ENCODE measurements at places on chromosomes 5 and 9. TPM values are rescaled to one million over a fixed set of nuclear protein-coding genes. Genes with fewer than 3 reads are reported as not detected.

Gene VCAN
- total RNA-seq: 234 TPM

Gene SPATA31A3
- not detected for total RNA-seq

Gene GDA
- total RNA-seq: 12.3 TPM

- DNase-seq: no peak
Observed at GRCh38 chr5:24850926-24851486, 206.2 kb upstream of the CDH10 start.

DNA sequence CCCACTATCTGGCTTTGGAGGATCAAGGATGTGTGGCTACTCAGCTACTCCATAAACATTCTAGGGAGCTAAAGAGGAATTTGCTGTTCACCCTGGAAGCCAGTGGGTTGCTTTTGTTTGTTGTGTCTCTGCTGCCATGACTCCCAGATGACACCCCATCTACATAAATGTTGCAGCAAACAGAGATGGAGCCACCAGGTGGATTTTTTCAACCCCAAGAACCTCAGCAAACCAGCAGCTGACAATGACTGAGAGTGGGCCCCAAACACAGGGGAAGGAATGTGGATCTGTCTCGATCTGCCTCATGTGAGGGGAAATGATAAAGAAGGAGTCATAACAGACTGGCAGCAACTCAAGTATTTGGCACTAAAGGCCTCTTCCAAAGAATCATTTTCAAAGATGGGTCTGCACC lies 132.7 kb upstream of the TNC start:
- DNase-seq: no peak

DNA sequence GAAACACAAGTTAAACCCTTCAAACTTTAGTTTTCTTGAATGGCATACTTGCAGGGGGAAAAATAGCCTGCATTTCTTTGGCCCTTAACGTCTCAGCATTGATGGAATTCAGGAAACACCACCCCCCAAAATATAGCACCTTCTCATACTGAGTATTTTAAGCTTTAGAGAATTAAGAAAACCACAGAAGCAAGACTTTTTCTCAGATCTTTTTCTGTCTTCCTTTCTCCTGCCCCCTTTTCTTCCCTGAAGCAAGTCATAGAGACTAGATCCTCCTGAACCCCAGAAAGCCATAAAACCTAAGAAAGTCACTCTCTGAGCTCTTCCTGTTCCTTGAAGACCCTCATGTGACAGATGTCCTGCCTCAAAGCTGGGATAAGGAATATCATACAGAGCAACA lies 1069.9 kb downstream of the EFNA5 start:
- DNase-seq: no peak

DNA sequence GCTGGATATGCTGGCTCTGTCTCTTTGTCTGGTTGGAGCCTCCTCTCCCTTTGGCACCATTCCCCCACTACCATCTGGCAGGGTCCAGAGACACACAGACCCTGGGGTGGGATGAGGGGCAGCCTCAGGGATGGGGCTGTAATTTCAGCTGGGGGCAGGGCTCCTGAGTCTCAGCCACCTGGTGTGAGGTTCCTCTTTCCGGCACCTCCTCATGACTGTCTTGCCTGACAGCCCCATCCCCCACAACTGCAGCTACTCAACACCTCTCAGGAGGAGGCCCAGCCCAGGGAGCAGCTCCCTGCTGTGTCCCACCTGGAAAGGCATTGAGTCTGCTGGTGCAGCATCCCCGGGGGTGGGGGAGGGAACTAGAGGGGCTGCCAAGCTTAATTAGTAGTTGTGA lies 11.7 kb upstream of the RPS14 start:
- no peak for DNase-seq

- no peak for DNase-seq
Observed at GRCh38 chr5:1108023-1108864, 3.6 kb downstream of the SLC12A7 start.

Gene IFNA17
- not detected for total RNA-seq

DNA sequence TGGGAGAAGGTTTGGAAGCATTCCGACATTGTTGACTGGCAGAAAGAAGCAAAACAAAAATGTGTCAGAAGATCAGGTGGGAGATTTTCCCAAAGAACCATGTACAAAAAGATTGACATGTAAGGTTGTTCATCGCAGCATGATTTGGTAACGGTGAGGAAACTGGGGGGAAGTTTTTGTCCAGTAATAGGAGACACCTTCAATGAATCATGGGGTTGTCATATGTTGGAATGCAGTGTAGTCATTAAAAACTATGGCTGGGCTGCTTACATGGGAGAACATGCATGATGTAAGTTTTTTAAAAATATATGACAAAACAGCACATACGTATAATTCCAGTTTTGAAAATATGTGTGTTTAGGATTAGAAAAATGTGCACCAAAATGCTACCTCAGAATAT lies 50.5 kb downstream of the HSD17B3 start:
- DNase-seq: no peak

DNA sequence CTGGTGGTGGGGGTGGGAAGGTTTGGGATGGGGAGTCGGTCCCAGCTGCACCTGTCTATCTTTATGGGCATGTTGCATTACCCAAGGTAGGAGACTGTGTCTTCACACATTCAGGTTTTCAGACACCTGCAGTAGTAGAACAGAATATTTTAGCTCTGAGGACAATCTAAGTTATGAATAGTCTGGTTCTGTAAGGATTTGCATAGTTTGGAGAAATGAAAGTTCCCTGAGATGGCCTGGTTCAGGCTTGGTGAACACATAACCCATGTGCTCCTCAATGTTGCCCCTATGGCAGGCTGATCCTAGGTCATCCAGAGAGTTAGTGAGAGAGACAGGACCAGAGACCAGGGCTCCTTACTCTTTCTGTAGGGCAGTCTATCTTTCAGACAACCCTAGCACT lies 20.7 kb downstream of the TNFSF8 start:
- DNase-seq: no peak

Gene CCNI2
- total RNA-seq: not detected

GRCh38 chr5:34009610-34010009 lies 1.8 kb upstream of the AMACR start:
- no peak for DNase-seq

Gene ORM1
- total RNA-seq: not detected

GRCh38 chr5:8870349-8870958 lies 675.4 kb downstream of the SEMA5A start:
- no peak for DNase-seq

GRCh38 chr5:87390075-87390474 lies 22.7 kb downstream of the CCNH start:
- no peak for DNase-seq

DNA sequence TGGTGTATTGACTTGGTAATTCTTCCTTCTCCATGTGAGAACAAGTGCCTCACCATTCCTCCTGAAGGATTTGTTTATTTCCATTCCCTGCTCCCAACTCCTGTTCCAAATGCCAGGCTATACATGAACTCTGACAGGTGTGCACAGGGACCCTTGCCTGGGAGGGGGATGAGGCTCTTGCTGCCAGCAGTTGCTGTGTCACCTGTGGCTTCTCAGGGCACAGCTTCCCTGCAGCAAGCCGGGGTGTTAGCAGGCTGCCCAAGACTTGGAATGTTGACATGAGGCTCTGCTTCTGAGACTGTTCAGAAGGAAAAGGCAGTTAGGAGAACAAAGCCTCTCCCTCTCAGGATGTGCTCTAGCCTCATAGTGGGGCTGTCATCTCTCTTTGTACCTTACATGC lies 131.3 kb downstream of the DOCK2 start:
- no peak for DNase-seq

DNA sequence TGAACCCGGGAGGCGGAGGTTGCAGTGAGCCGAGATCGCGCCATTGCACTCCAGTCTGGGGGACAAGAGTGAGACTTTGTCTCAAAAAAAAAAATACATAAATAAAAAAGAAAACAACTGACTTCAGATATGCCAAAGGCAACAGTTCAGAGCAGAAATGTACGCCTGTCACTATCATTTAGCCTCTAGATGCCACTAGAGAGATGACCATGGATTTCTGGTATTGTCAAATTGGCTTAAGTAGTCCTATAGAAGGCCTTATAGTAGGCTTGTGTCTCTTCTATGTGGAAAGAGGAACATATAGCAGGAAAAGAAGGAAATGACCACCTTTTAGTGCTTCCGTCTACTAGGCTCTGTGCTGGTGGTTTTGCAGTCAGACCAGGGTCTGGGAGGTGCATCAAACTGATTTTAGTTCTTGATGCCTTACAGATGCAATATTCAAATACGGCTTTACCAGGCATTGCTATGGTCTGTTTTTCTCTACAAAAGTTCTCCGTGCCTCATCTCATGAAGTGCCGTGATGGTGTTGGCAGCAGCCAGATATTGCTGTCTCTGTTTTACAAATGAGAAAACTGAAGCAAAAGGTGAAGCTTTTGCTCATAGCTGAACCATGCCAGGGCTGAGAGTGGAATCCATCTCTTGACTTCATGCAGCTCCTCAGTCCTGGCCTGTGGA lies 17.2 kb downstream of the AGXT2 start:
- no peak for DNase-seq

GRCh38 chr5:87541033-87541432 lies 128.3 kb upstream of the CCNH start:
- no peak for DNase-seq

GRCh38 chr9:136588663-136589464 lies 43.0 kb upstream of the NOTCH1 start:
- DNase-seq: no peak

- DNase-seq: no peak
Observed at GRCh38 chr5:82130602-82131001, 147.6 kb downstream of the RPS23 start.

- no peak for DNase-seq
Observed at GRCh38 chr5:126818736-126819135, 41.8 kb downstream of the LMNB1 start.

Gene LRRC70
- 0.19 TPM for total RNA-seq

Gene SYNPO
- total RNA-seq: 1.5 TPM

- no peak for DNase-seq
Observed at GRCh38 chr5:160743027-160743426, 109.0 kb downstream of the ATP10B start.

- no peak for DNase-seq
Observed at GRCh38 chr9:88590558-88591146, 55.7 kb downstream of the NXNL2 start.

GRCh38 chr5:142235050-142235797 lies 89.6 kb downstream of the SPRY4 start:
- DNase-seq: peak; percentile 38

Gene SCGB3A2
- not detected for total RNA-seq

- DNase-seq: no peak
Observed at GRCh38 chr5:166428264-166428803, 1863.1 kb upstream of the WWC1 start.

Gene GNA14
- not detected for total RNA-seq

Gene SAPCD2
- 31.1 TPM for total RNA-seq

DNA sequence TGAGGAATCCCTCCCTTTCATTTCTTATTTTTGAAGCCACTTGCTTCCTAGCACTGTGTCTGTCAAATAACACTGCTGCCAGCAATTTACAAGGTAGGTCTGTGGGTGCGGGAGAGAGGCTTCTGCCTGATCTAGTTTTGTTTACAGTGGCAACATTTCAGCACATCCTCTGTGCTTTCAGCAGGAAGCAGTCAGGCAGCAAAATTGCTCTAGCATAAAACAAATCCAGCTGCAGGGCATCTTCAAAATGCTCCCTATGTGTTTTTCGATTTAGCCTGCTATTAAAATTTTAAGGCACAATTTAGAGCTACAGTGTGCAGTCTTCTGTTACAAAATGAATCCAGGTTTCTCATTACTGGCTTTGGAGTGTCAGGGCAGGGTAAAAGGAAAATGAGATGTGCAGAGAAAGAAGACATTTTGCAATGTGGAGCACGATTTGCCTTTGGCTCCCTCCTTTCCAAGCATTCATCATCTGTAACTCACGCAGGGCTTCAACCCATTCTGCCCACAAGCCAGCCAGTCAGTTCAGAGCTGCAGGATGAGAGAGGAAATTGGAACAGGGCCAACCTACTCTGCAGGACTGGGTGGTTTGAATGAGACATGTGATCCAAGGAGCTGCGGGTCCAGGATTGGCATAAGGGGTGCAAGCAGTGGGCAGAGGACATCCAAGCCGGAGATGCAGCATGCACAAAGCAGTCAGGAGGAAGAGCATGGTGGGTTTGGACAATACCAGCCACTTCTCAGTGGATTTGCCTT lies 143.4 kb upstream of the APC start:
- DNase-seq: no peak

DNA sequence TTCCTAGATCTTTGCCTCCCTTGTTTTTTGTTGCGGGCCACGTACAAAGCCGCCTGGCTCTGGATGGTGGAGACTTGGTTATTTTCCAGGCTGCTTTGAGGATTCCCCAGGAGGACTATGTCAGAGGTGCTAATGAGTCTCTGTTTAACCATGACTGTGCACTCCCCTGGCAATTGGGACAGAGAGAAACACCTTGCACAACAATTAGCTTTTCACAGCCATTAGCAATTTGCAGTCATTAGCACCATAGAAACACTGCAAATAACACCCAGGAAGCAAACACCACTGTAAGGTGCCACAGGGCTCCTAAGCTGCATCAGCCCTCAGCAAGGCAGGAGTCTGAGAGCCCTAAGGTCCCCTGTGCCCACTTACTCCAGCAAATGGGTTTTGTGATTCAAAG lies 201.0 kb upstream of the VLDLR start:
- DNase-seq: no peak

DNA sequence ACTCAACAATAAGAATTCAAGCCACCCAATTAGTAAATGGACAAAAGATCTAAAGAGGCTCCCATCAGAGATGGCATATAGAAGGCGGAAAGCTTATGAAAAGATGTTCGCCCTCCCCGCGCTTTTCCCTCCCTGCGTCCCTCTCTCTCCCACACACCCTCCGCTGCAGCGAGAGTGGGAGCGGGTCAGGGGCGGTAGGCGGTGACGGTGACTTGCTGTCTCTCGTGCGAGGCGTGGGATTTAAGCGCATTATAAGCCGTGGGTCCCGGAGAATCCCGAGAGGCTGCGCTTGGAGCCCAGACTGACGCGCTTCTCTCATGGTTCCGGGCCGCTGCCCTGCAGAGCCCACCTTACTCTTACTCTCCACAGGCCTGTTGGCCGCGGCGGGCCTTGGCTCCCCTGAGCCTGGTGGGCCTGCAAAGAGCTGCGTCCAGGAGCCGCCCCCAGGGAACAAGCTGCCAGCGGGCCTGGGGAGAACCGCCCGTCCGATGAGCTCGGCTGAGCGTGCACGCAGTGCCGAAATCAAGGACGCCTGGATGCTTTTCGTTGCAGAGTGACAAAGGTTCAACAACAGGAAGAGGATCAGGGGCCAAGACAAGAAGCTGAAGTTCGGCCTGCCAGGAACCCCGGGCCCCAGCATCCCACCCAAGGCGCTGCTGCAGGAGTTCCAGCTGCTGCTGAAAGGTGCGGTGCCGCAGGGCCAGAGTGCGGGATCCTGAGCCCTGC lies 42.6 kb upstream of the BICD2 start:
- DNase-seq: no peak

GRCh38 chr5:156819537-156819936 lies 30.6 kb upstream of the PPP1R2B start:
- DNase-seq: no peak

Gene FGF18
- total RNA-seq: 2.4 TPM

GRCh38 chr5:19977099-19977498 lies 10.9 kb downstream of the CDH18 start:
- no peak for DNase-seq

Gene RARS1
- total RNA-seq: 87.6 TPM

Gene KIF4B
- total RNA-seq: not detected

Gene HAND1
- not detected for total RNA-seq
